ENCODE measurements at places on chromosomes 11 and 22.

- no peak for DNase-seq
These were observed 3.9 kb upstream of the VSIG10L2 start for GRCh38 chr11:125941619-125942611.

GRCh38 chr11:20363500-20364340 is at the start of gene HTATIP2:
Gene HTATIP2 (plus strand): TSS chr11:20363714. CDS start chr11:20364238, 524 bp downstream.
- peak; percentile 80 for DNase-seq

DNA sequence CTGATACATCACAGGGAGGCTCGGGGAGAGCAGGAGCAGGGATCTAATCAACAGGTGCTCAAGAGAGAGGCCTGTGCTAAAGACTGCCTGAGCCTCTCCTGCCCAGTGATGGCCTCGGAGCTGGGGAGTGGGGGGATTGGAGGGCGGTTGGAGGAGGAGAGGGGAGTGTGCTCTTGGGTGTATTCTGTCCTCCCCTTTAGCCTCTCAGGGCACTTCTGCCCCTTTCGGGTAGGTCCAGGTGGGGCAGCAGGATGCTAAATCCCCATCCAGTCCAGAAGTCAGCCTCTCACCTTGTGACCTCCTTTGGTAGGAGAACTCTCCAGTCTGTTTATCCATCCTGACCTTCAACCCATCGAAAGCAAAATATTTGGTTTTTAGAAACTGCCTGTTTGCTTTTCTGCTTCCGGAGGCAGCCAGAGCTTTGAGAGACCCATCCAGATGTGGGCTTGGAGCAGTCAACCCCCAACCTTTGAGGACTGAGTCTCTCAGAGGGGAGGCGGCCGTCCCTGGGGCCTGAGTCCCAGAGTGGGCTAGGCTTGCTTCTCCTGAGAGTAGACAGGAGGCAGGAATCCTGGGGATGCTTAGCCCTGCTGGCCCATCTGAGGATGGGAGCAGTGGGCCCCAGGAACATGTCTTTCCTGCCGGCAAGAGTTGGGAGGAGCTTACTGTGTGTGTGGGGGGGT is 105.2 kb upstream of the SYT13 start:
- DNase-seq, result no peak

DNA sequence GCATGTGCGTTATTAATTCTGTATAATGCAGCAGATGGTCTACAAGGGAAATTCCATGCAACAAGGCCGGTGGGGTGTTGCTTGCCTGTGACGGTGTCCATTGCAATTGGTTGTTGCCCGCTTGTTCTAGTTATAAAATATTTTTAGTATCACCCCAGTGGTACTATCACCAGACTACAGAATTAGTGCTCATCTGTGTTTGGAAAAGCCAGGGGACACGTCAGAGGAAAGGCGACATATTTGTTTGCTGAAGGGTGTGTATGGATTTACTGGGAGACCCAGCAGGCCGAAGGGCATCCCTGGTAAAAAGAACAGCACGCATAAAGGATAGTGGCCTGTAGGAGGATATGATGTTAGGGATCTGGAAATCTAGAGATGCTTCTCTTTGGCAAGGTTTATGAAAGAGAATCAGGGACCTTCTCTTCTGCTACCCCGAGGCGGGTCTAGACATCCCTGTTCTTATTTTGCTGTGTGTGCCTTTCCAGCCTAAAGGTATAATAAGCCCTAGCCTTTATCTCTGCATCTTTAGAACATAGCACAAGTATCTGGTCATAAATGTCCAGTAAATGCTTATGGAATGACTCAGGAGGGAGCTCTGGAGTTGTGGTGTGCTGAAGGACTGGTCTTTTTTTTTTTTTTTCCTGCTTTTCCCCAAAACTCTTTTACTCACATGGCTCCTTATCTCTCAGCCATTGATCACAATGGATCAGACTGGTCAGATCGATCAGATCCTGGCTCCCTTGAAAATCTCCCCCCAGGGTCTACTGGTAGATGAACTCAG is 90.9 kb downstream of the LDLRAD3 start:
- DNase-seq, result no peak

DNA sequence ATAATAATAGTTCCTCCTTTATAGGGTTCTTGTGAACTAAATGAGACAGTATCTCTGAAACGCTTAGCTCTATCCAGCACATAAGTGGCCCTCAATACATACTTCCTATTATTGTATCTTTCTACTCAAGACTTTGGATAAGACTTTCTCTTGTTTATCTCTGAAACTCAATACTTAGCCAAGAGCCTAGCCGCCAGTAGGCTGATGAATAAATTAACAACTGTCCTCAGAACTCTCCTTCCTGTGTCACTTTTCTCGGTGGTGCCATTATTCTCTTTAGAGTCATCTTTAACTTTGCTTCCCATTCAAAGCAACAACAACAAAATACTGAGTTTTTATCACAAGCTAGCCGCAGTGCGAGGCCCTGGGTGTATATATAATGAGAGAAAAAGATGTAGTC is 86.9 kb downstream of the FAM83F start:
- DNase-seq, result no peak

- no peak for DNase-seq
These were observed 19.4 kb downstream of the SYTL2 start for GRCh38 chr11:85791409-85791990.

GRCh38 chr11:85651118-85651517 is 3.4 kb downstream of the TMEM126A start:
- no peak for DNase-seq

DNA sequence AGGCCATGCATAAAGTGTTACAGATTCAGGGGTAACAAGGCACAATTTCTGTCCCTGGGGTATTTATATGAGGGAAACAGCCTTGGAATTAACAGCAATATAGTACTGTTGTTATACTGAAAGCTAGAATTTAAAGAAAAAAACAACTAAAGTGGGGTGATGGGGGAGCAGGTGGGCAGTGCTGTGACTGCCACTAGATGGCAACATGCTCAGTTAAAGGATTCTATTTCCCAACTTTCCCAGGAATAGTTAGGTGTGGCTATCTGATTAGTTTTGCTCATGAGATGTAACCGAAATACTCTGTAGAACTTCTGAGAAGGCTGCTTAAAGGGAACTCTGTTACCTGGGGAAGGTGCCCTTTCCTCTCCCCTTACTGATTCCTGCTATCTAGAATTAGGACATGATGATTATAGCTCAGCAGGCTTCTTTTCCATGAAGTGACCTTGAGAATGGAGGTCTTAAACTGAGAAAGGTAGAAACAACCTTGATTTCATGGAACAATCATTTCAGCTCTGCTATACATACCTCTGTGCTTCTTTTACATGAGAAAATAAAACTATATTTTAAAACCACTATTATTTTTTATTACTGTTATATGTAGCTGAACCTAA is 102.6 kb downstream of the RELT start:
- no peak for DNase-seq

DNA sequence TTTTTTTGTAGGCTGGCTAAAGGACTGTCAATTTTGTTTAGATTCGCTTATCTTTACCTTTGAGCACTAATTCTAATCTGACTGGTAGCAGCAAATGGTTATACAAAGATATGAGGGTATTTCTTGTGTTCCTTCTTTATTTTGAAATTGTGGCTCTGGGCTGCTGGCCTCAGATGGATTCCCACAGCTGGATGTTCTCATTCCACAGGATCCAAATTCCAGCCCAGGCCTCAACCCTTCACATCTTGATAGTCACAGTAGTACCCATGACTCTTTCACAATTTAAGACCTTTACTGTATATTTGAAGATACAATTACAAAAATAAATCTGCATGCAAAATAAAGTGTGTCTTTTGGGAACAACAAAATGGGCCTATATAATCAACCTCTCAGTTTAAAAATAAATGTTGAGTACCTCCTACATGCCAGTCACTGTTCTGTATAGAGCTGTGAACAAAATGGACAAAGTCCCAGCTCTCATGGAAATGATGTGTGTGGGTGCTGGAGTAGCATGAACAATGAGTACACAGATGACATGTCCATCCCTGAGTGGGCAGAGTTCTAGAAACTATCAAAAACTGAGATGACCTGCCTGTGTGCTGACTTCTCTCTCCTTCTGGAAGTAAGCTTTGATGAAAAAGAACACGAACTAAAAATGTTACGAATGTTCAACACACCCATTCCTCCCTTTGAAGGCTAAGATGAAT is 51.7 kb upstream of the FBXO3 start:
- DNase-seq, result no peak

GRCh38 chr22:27845644-27846043 is 44.1 kb upstream of the MN1 start:
- DNase-seq, result no peak

DNA sequence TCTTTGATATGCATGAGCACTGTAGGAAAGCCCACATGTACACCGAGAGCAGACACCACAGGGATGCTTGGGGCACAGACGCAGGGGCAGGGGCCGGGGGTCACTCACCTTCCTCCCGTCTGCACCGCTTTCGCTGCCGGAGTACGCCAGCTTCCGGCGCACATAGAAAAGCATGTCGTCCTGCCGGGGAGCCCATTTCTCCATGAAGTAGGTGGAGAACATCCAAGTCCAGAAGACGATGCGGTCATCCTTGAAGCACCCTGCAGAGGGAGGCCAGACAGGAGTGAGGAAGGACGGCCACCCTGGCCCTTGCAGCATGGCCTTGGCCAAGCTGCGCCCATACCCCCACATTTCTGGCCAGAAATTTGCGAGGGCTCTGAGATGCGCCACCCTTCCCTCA is 28.8 kb downstream of the KIAA0930 start:
- DNase-seq, result no peak

DNA sequence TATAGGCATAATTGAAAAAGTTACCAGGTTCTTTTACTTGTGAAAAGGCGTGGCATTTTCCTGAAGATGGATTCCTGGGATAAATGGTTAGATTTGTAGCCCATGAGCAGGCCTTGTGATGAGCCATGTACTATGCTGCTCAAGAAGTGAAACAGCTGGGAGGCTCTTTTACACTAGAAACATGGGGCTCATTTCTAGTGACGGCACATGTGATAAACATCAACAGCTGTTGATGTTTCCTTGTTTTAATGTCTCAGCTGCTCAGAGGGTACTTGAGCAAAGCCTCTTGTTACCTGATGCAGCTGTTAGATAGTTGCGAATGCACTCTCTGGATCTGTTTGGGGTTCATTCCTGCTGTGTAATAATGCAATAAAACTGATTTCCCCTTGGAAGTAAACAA is 396.8 kb downstream of the GUCY1A2 start:
- DNase-seq, result no peak

- DNase-seq, result no peak
These were observed 863 bp downstream of the SIAE start for GRCh38 chr11:124672536-124673215.

GRCh38 chr11:16853859-16854258 is 115.4 kb downstream of the C11orf58 start:
- no peak for DNase-seq

- peak; percentile 69 for DNase-seq
These were observed 12.8 kb downstream of the DGCR2 start for GRCh38 chr22:19109198-19110063.

DNA sequence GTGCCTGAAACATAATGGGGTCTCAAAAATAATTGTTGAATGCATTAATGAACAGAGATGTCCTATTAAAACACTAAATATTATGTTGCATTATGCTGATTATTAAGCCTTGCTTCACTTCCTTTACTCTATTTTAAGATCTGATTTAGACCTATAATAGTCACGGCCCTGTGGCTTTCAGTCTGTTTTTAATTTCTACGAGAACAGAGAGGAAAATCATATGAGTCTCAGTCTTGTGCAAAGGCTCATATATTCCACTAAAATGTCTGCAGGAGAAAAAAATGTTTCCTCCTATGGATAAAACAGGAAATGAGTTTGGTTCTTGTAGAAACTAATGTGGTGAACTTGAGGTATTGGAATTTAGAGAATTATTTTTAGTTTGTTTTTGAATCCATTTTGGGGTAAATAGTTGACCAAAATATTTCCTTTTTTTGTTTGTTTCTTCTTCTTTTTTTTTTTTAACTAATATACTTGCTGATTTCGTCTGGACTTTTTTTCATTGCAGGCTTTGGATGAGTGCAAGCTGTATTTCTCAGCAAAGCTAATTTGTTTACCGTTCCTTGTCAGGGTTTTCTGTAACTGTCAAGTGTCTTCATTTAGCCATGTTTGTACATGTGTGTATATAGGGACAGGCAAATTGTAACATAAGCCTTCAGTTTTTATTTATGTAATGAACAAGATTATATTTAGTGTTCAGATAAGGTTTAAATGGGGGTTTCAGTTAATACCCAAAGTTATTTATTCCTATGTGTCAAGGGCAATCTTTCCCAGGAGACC is 139.1 kb upstream of the DDI1 start:
- no peak for DNase-seq

GRCh38 chr22:26671317-26672059 is 14.1 kb downstream of the MIAT start:
- DNase-seq, result peak; percentile 75

DNA sequence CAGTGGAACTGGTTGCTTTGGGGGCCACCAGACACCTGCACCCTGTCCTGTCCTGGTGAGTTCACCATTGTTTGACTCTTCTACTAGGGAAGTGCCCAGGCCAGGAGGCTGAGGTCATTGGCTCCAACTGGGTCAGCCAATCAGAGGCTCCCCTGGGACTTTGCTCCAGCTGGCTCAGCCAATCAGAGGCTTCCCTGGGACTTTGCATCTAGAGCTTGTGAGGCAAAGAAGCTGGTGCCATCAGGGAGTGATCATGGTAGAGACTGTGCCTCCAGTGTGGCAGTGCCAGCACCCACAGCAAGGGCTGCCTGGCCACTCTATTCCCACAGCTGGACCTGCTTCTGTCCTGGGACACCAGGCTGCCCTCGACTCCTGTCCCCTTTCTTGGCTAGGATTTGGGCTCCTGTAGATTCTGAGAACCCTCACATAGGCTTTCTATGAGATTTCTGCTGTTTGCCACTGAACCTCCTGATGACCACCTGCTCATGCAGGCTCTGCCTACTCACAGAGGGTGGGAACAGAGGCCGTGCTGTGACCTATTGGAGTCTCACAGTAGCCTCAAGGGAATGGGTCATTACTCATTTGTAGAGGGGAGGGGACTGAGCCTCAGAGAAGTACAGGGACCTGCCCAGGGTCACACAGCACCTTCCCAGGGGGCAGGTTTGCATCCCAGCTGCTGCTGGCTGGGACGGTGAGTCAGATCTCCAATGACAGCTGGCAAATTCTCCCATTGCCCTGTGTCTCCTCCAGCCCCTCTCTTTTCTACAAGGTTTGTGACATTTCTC is 59.2 kb upstream of the SHISAL1 start:
- no peak for DNase-seq

GRCh38 chr11:34343153-34343552 is 14.7 kb downstream of the ABTB2 start:
- no peak for DNase-seq

All from CD4-positive, alpha-beta T cell treated with Interleukin-1 beta for 1 hour (primary cell).